ENCODE measurements at places on chromosomes 7 and 10.

DNA sequence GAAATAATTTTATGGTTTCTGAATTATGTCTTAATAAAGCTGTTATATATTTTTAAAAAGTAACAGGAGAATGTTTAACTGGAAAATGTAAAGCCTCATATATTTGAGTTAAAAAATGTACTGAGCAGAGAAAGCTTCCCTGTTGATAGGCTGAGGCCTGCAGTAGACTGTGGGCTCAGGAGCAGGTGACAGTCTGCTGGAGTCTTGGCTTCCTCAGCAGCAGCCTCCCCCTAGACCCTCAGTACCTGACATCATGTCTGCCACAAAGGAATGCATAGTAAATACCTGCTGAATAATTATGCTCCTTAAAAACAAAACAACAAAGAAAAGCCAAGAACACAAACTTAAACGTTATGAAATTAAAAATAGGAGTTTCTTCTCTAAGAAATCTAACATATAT is 73.9 kb upstream of the NOBOX start:
- no peak for DNase-seq

- no peak for DNase-seq
These were observed 55.2 kb upstream of the RAPGEF5 start for GRCh38 chr7:22411977-22412693.

- no peak for DNase-seq
These were observed 208.4 kb upstream of the KCND2 start for GRCh38 chr7:120064565-120064964.

DNA sequence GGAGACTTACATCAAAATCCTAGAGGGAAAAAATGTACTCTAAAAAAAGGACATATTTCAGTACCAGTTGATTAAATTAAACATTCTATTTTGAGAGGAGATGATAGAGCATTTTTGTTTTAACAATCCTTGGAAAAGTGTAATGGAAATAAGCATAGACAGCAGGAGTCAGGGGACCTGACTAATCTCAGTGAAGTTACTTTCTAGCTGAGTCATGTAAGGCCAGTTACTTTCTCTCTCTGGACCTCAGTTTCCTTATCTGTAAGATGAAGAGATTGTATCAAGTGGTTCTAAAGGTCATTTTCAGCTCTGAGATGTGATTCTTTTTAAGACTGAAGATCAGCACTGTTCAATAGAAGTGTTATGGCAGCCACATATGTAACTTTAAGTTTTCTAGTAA is 44.1 kb downstream of the VTI1A start:
- DNase-seq = no peak

DNA sequence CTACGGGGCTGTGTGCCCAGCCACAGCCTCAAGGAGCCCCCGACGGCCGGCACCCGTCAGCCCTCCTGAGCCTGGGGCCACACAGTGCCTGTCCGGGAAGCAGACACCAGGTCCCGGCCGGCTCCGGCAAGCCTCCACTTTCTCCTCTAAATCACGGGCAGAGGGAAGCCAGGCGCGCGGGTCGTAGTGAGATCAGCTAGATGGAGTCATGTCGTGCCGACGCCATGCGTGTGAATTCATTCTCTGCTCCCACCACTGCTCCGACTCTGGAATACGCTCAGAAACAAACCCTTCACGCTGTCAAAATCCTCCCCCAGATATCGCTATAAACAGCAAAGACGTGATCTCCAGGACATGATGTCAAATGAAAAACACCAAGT is 93.7 kb upstream of the DNAAF5 start:
- DNase-seq = no peak

DNA sequence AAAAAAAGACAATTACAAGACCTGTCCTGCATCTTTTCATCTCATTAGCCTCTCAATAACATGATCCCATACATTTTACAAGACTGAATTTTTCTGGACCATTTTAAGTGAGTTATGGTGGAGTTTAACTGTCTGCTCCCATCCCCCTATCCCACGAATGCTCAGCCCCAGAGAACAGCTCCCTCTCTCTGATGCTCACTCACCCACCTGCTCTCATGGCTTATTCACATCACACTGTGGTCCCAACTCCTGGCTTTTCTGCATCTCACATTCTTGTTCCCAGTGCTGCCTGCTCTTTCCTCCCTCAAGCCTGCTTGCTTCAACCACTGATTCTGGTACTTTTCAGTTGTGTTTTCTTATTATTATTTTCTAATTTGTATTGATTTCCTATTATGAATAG is 20.4 kb upstream of the CCSER2 start:
- DNase-seq = no peak

DNA sequence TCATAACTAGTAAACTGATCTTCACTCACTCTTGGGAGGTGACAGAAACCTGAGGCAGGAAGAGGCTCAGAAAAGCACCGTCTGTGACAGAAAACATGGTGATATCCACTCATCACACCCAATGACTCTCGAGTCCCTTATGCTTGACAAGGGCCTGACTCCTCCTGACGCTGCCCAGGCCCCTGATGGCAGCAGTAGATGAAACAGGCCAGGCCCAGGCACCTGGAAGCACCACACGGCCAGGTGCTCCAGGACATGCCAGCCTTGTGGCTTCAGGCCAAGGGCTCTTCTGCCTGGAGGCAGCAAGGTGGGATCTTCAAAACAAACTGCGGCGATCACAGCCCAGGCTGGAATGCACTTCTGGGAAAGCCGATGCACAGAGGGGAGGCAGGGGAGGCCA is 89.3 kb downstream of the MAD1L1 start:
- no peak for DNase-seq

DNA sequence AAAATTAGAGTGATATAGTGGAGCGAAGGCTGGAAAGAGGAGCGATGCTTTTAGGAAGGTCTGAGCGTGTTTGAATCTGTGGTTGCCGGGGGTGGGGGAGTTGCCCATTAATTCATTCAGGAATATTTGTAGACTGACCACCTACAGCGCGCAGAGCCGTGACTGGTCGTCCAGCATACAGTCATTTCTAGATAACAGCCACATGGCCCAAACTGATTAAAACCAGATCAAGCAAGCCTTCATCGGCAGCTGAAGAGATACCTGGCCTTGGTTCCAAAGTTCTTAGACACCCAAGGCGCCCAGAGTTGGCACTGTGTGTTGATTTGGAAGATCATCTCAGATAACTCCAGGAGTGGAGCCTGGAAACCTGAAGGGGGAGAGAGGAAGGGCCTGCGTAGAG is 1.7 kb downstream of the PROSER2 start:
- no peak for DNase-seq

- DNase-seq = no peak
These were observed 133.1 kb downstream of the IQUB start for GRCh38 chr7:123401295-123401694.

GRCh38 chr10:104907521-104907920 is 266.4 kb downstream of the SORCS3 start:
- no peak for DNase-seq

All from NCI-H345 (cell line).